GM12892 (cell line): ENCODE measurements at places on chromosomes 2 and 18.

DNA sequence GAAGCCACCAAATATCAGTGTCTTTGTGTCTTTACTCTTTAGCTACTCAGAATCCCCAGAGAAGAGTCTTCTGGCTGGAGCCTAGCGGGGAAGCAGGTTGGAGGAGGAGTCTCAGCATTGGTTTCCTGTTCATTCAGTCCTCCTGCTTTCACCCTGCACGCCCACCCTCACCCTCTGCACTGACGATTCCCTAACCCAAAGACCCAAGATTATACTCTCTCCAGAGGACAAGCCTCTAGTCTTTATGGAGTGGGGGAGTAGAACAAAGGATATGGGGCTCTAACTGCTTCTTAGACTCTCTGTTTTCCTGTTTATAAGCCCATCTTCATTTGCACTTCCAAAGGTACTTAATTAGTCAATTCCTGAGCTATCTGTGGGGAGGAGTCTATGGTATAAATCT, 338.8 kb downstream of the AGPS start:
- DNase-seq, result no peak

GRCh38 chr2:128428415-128428814, 109.7 kb upstream of the HS6ST1 start:
- DNase-seq, result no peak

DNA sequence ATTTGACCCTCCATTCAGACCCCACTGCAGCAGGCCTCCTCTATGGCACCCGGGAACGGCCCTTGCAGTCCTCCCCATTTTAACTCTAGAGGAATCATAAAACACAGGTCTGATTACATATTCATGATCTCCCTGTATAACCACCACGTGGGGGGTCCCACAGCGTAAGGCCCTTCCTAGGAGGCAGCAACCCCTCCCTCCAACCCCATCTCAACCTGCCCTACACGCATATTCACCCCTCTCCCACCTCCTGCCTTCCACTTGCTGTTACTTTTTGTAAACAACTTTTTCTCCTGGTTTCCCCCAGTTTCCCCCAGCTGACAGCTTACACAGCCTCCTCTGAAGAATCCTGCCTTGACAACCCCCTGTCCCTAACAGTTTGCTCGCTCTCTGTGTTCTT, 85.1 kb upstream of the FOXI3 start:
- DNase-seq, result no peak

DNA sequence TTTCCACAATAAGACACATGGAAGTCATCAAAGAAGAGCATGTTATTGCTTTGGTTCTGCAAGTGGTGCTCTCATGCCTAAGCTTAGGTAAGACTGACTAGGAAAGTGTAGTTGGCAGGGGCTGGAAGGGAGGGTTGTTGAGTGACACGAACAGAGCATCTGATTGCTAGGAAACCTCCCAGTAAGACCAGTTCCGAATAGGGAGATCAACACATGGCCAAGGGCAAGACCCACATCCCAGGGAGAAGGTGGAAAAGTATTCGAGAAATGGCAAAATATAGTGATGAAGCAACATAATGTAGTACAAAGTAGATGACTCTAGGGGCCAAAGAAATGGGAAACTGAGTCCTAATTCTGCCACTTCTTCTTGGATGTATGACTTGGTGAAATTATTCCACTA, 33.8 kb upstream of the FMNL2 start:
- no peak for DNase-seq

GRCh38 chr2:179536185-179536584, 271.6 kb upstream of the SESTD1 start:
- DNase-seq, result no peak

- no peak for DNase-seq
These were observed 153.3 kb downstream of the PKP4 start for GRCh38 chr2:158610059-158610458.

GRCh38 chr2:17652681-17653394, 100.8 kb downstream of the SMC6 start:
- no peak for DNase-seq

GRCh38 chr2:138279871-138280270, 221.7 kb upstream of the SPOPL start:
- DNase-seq, result no peak

DNA sequence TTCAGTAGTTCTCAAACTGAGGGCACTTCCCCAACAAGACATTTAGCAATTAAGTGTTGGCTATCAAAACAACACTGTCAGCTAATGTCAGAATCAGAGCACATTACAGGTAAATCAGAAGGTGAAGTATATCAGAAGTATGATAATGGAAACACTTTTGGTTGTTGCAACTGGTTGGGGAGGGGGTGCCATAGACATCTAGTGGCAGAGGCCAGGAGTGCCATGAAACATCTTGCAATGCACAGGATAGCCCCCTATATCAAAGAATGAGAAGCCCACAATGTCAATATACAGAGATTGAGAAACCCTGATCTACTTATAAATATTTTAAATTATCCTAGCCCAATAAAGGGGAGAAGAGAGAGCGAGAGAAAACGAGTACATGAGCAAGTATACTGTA, 4.9 kb upstream of the XPO1 start:
- no peak for DNase-seq

- DNase-seq, result no peak
These were observed 182.7 kb downstream of the RPIA start for GRCh38 chr2:88874063-88874657.

GRCh38 chr2:27099334-27099955, 12.9 kb downstream of the KHK start:
- no peak for DNase-seq

DNA sequence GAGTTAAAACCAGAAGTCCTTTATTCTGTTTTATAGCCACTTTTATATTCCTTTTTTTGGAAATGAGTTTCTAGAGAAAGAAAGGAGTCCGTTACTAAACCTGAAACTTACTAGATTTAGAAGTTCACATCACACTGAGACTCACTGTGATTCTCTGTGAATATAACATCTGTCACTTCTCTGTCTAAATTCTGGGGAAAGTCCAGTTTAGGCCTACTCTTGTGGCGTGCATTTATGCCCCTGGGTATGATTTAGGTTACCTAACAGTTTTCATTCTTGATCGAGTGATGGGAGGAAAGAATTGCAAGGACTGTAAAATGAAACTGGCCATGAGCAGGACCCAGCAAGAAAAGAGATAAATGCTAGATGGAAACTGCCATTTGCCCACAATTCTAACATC, 449.6 kb downstream of the SPAG16 start:
- no peak for DNase-seq

GRCh38 chr2:204900910-204901309, 355.6 kb downstream of the PARD3B start:
- no peak for DNase-seq

- DNase-seq, result no peak
These were observed 6.4 kb downstream of the SALL3 start for GRCh38 chr18:78986018-78986481.

DNA sequence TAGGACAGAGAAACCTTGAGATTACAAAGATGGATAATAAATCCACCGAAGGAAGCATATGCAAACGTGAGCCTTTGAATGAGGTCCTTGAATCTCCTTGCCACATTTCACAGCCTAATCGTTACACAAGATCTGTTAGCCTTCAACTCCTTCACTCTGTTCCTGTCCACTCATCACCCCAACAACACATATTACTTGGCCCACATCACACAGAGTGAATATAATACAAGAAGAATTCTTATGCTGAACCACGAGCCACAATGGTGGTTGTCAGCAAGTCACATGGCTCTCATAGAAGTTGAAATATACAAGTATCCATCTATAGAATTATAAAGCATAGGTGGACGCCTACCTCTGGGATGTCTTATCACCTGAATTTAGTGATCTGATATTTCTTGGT, 12.6 kb downstream of the ZBTB7C start:
- no peak for DNase-seq

- no peak for DNase-seq
These were observed 272.8 kb downstream of the ZNF385B start for GRCh38 chr2:179588486-179589145.

- DNase-seq, result no peak
These were observed 38.5 kb downstream of the COL4A4 start for GRCh38 chr2:227125506-227125905.

- no peak for DNase-seq
These were observed 22.5 kb upstream of the LRP2 start for GRCh38 chr2:169384816-169385215.

GRCh38 chr2:65320042-65320725, 92.6 kb downstream of the ACTR2 start:
- no peak for DNase-seq

GRCh38 chr2:17584689-17585088, 44.2 kb downstream of the VSNL1 start:
- DNase-seq, result no peak

GRCh38 chr2:16170675-16171424, 230.5 kb downstream of the MYCN start:
- DNase-seq, result no peak

- peak; percentile 18 for DNase-seq
These were observed 208.7 kb downstream of the ICOS start for GRCh38 chr2:204145263-204145751.

GRCh38 chr2:43794956-43795355, 21.1 kb downstream of the DYNC2LI1 start:
- DNase-seq, result no peak

GRCh38 chr2:84816426-84817026, 64.4 kb downstream of the TRABD2A start:
- no peak for DNase-seq

GRCh38 chr18:37412829-37413228, 152.8 kb downstream of the CELF4 start:
- DNase-seq, result no peak

- peak; percentile 11 for DNase-seq
These were observed 208.0 kb upstream of the FBXO11 start for GRCh38 chr2:48114256-48114655.

GRCh38 chr2:96437512-96437911, 67.6 kb downstream of the NEURL3 start:
- no peak for DNase-seq

DNA sequence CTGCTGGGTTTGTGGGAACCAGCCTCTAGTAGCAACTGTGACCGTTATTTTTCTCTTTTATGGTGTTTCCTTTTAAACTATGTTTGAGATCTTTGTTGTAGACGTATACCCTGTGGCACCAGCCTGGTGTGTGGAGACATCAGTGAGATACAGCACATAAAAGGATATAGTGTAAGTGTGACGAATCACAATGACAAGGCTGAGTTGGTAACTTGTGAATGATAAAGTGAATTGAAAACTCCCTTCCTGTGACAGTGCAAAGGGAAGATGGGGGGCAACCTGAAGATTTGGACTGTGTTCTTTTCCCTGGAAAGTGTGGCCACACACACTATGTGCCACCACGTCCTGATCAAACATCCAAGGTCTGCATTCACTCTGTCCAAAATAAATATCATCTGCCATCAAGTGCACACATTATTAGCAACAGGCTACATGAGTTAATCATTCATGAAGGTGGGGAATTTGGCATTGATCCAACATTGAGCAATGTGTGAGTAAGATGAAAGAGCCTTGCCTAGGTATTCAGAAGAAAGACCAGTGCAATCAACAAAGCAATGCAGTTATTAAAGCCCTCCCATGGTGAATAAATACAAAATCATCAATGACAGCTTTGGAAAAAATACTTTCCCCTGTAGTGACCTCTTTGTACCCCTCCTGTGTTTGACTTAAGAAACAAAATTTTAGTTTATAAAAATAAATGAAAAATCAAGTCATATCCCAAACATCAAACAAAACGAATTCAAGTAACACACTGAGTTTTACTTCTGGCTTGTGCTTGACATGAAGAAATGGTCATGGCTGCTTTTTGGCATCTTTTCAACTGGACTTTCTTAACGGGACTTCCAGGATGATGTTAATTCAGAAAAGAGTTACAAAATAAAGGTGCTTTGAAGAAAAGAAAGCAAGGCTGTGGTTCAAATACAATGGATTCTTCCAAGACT, 1280.5 kb upstream of the ZEB2 start:
- DNase-seq, result no peak

GRCh38 chr2:22854588-22854987, 530.4 kb upstream of the KLHL29 start:
- DNase-seq, result no peak

- no peak for DNase-seq
These were observed 31.9 kb downstream of the CNRIP1 start for GRCh38 chr2:68287580-68288441.

GRCh38 chr2:2234398-2235195, 96.5 kb downstream of the MYT1L start:
- no peak for DNase-seq

DNA sequence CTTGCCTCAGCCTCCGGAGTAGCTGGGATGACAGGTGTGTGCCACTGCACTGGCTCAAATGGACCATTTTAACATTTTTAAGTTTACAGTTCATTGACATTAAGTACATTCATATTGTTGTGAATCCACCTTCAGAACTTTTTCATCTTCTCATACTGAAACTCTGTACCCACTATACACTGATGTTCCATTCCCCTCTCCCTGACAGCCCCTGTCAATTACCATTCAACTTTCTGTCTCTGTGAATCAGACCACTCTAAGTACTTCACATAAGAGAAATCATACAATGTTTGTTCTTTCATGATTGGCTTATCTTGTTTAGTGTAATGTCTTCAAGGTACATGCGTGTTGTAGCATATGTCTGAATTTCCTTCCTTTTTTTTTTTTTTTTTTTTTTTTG, 1.9 kb upstream of the KIAA2012 start:
- no peak for DNase-seq

DNA sequence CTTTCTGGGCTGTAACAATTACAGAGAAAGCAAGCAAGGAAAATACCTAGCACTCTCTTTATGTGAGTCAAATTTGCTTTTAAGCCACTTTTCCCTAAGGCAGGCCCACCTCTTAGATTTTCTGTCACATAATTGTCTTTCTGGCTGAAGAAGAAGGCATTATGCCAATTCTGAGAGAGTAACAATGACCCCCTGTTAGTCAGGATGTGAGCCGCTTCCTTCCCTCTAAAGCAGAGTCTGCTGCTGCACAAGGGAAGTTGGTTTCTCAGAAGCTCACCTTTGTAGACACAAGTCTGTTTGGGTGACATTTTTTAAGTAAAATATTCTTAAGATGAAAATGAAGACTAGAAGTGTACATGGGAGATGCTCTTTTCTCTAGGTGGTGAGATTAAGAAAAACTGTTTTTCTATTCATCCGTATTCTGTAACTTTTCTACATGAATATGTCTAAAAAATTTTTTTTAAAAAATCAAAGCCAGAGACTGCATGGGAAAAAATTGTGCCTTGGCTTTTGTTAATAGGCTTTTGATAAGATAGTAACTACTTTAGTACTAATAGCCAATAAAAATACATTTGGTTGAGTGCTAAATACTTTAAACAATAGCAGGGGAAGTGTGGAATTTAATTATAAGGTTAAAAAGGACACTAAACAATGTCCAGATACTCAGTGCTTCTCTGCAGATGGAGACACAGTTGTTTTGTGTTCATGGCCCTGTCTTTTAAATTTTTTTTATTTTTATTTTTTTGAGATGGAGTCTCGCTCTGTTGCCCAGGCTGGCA, 33.4 kb upstream of the VPS54 start:
- no peak for DNase-seq

DNA sequence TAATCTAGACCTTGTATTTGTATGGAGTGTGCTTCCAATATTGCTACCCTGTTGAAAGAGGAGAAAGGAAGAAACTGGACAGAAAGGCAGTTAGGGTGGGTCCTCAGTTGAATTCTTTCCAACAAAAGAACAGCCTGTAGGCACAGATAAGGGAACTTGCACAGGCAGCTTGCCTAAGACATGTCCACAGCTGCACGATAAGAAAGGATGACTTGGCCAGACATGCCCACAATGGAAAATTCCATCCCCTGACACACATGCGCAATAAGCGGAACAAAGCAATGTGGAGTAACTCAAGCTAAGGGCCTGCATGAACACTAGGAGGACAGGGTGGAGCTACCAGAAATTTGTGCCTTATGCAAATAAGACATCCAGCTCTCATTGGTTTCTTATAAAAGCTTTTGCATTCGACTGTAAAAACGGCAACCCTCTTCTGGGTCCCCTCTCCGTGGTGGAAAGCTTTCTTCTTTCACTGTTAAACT, 1084.7 kb upstream of the NXPH2 start:
- no peak for DNase-seq
